ENCODE measurements at places on chromosomes 1 and 21.
A peak's percentile ranks its signal among the peaks of the same experiment; 100 is the strongest.

DNA sequence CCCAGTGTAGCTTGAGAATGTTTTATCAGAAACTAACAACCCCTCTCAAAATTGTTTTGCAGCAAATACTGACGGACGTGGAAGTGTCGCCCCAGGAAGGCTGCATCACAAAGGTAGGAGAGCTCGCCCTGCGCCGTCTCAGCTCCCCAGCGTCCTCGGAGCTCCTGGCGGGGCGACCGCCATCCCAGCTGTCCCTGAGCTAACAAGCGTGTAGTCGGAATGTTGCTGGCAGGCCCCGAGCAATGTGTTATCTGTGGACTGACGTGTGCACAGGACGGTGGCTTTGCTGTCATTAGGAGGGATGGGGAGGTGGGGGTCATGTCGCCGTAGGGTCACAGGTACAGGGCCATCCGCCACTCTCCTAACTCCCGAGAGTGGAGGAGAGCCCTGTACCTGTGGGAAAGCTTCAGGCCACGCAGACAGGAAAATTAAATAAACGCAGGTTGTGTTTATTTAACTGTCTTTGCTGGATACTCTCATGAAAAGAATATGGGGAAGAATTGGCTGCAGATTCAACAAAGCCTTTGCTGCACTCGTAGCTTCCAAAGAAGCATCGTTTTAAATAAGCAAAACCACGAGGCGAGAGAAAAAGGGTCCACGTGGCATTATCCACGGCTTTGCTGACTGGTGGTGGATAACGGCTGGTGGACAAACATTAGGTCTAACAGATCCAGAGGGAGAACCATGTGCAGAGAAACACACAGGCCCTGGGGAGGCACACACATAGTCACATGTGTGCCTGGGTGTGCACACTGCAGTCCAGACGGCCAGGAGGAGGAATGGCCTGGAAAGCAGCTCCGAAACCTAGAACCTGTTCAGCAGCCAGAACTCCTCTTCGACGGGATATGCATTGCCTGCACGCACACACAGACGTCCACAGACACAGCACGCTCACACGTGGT lies 175.3 kb downstream of the PRDM16 start:
- DNase-seq = no peak

GRCh38 chr1:111649648-111650047 lies 30.1 kb downstream of the RAP1A start:
- no peak for DNase-seq

GRCh38 chr1:173527151-173527826 lies 50.2 kb downstream of the PRDX6 start:
- no peak for DNase-seq

DNA sequence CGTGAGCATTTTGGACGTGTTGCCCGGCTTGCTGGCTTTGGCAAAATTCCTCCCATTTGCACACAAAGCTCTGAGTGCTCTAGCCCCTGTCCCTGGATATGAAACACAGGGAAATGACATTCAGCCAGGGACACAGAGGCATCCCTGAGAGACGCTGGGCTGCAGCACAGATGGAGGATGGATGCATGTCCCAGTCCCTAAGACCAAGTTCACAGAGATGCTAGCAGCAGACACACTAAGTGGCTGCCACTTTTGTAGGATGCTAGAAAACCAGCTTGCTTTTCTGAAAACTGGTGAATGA lies 12.5 kb downstream of the ACTRT2 start:
- no peak for DNase-seq

GRCh38 chr1:154712166-154712810 lies 104.3 kb upstream of the ADAR start:
- no peak for DNase-seq

DNA sequence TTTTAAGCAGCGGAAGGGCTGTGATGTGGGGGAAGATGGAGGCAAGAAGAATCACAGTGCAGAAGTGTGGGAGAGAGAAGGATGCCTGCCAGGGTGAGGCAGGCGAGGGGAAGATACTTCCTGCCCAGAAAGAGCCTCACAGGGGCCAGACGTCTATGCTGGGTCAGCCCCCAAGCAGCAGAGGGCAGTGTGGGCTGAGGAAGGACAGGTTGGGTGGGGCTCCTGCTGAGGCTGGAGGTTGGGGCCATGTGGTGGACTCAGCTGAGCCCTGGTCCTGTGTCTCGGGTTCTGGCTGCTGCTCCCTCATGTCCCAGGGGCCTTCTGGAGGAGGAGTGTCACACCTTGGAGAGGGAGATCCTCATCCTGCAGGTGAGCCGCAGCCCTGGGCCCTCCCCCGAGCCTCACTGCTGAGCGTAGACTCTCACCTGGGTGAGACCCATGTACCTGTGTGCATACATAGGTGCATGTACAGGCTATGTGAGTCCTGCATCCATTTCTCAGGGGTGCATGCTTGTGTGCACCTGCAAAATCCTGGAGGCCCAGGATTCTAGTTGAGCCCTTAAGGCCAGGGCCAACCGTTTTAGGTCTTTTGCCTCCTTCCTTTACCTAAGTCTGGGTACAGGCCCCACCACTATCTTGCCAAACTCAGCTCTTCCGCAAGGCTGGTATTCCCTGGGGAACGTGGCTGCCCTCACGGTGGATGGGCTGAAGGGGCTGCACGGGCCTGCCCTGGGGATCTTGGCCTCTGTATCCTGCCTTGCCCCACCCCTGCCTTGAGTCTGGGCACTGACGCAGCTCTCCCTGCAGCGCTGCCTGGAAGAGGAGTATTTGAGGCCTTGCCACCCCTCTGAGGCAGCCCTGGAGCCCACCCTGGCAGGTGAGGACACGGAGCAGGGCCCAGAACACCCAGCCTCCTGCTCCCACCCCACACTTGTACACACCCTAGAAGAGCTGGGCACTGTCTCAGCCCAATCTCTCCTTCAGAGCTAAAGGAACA lies 3.7 kb downstream of the CCDC24 start:
- DNase-seq = peak; percentile 21

- no peak for DNase-seq
Observed at GRCh38 chr1:93608187-93609109, 73.2 kb downstream of the BCAR3 start.

DNA sequence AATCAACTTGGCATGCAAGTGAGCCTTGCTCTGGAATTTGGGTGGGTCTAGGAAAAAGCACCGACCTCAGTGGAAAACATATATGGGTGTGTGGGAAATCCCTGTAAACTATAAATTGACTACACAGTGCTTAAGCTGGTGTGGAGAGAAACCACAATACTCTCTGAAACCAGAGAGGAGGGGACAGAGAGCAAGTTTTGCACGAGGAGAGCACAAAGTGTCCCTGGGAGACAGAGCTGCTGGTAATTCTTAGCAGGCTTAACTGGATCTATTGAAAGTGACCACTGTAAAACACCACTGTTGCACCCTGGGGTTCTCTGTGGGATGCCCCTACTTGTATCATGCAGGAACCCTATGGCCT lies 12.8 kb downstream of the KCNJ15 start:
- DNase-seq = no peak

DNA sequence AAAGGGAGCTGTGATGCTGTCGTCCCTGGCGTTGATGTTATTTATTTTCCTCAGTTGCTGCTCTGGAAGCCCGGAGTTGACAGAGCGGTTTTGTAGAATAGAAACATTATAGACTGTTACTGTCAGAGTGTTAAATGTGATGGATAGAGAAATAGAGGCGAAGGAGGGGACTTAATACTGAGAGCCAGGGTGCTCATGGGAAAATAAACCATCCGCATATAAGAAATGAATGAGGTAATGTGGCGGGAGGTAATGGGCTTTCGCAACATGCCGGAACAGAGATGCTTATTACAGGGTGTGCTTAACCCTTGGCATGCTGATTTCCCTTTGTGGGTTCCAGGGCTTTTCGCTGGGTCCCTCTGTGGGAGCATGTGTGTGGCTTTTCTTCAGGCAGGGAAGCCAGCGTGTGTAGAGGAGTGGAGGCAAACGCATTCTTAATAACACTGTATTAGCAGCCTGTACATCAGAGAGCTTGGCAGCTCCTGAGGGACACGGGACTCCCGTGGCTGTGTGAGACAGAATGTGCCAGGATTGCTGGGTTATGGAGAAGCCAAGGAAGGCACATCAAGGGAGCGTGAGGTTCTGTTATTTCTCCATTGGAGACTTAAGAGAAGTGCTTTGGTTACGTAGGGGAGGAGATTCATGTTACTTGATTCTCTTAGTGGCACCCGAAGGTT lies 141.0 kb downstream of the PBX1 start:
- no peak for DNase-seq

DNA sequence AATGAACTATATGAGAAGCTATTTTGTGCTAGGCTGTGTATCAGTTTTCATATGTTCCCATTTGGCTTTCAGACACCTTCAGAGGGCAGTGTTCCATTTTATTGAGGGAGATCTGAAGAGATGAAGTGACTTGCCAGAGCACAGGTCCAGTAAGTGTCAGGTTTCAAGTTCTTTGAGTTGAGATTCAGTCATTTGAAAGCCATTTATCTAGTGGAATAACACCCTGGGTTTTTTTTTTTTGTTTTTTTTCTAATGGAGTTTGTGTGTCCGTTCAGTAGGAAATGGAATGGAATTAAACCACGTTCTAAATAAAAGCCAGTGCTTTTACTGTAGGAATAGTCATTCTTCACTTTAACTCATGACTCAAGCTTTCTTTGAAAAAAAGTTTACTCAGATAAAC lies 652.9 kb upstream of the USP24 start:
- DNase-seq = no peak

GRCh38 chr1:67675800-67676199 lies 9.2 kb upstream of the GADD45A start:
- DNase-seq = no peak

GRCh38 chr1:178075333-178075732 lies 18.6 kb upstream of the RASAL2 start:
- DNase-seq = no peak

DNA sequence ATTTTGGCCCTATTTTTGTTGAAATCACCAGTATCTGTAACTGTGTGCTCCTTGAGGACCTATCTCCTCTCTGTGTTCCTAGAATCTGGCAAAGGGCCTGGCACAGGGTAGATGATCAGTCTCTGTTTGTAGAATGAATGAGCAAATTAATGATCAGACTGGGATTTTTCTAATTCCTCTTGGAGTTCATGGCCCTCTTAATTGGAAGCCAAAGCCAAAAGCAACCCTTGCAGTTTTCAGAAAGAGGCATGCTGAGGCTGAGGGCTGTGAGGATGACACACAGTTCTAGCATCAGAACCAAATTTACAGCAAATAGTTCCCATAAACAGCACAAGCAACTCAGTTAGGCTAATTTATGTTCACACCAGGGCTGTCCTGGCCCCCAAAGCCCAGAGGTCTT lies 111.1 kb upstream of the BEND5 start:
- no peak for DNase-seq

- no peak for DNase-seq
Observed at GRCh38 chr1:71850936-71851335, 431.4 kb downstream of the NEGR1 start.

- peak; percentile 10 for DNase-seq
Observed at GRCh38 chr1:174990382-174990999, 9.3 kb upstream of the CACYBP start.

- DNase-seq = no peak
Observed at GRCh38 chr21:46215436-46216131, 13.0 kb downstream of the LSS start.

DNA sequence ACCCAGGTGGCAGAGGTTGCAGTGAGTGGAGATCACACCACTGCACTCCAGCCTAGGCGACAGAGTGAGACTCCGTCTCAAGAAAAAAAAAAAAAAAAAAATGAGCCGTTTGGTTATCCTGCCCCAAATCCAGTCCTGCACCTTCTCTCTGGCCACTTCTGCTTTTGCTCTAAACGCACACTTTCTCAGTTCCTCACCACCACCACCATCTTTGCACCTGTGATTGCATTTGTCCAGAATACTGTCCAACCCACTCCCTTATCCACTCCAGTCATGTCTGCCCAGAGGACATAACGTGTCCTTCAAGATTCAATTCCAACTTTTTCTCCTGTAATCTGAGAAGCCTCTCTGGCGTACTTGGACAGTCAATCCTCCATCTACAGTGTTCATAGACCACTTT lies 2.2 kb upstream of the NEK2 start:
- no peak for DNase-seq

GRCh38 chr1:178926046-178926445 lies 55.2 kb upstream of the ANGPTL1 start:
- DNase-seq = no peak

DNA sequence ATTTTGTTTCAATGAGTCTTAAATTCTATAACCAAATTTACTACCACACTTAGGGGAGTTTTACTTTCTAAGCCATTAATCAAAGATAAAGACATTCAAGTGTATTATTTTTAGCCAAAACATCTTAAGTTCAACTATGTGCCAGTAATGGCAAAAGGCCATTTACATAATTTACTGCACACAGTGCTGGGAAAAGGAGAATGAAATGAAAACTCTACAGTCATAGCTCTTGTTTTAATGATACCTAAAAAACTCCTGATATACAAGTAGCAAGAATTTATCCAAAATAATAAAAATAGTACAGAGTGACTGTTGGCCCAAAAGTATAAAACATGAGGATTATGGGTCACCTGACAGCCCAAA lies 42.4 kb upstream of the C1orf198 start:
- DNase-seq = no peak

- no peak for DNase-seq
Observed at GRCh38 chr21:40658311-40658710, 188.6 kb downstream of the DSCAM start.
